Right ventricle myocardium superior (tissue), 1 donor: ENCODE measurements at places on chromosomes 3 and 15. TPM values are rescaled to one million over a fixed set of nuclear protein-coding genes. Genes with fewer than 3 reads are reported as not detected.

Gene ZNF80
- not detected for total RNA-seq

- DNase-seq: no peak
Observed at GRCh38 chr15:73965758-73966113, 26.4 kb downstream of the STOML1 start.

GRCh38 chr3:139657434-139657833 lies 20.3 kb downstream of the NMNAT3 start:
- DNase-seq: no peak

Gene CRABP1
- not detected for total RNA-seq

Gene EPHB1
- 1.1 TPM for total RNA-seq
